ENCODE measurements at places on chromosomes 16 and 17.

DNA sequence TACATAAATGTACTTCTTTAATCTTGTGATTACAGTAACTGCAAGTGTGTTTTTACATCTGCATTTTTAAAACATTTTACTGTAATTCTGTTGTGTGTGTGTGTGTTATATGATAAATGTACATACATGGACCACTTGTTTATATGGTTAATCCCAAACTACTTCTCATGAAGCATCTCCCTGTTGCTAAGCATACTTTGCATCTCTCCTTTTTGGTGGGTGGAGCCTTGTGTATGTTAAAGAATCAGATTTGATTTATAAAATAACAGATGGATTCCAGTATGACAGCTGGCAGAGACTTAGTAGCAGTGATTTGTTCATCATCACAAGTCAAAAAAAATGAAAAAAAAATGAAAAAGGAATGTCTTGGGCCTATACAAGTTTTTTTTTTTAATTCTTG is 56.0 kb upstream of the RHBDL3 start:
- no peak for DNase-seq

GRCh38 chr17:12133183-12133582 is 112.5 kb downstream of the MAP2K4 start:
- no peak for DNase-seq

GRCh38 chr16:86513471-86514277 is 3.3 kb downstream of the FOXF1 start:
- DNase-seq, result no peak

GRCh38 chr16:3698941-3699340 is 18.4 kb downstream of the TRAP1 start:
- DNase-seq, result no peak

Data from WTC11 (cell line).